ENCODE measurements at places on chromosomes 7 and 10.
A peak's percentile ranks its signal among the peaks of the same experiment; 100 is the strongest.

- DNase-seq: no peak
Measured at GRCh38 chr10:112584276-112584675, 137.3 kb downstream of the VTI1A start.

- DNase-seq: no peak
Measured at GRCh38 chr10:70771311-70772194, 13.6 kb downstream of the TBATA start.

GRCh38 chr10:96495544-96495943 lies 18.2 kb downstream of the TLL2 start:
- no peak for DNase-seq

DNA sequence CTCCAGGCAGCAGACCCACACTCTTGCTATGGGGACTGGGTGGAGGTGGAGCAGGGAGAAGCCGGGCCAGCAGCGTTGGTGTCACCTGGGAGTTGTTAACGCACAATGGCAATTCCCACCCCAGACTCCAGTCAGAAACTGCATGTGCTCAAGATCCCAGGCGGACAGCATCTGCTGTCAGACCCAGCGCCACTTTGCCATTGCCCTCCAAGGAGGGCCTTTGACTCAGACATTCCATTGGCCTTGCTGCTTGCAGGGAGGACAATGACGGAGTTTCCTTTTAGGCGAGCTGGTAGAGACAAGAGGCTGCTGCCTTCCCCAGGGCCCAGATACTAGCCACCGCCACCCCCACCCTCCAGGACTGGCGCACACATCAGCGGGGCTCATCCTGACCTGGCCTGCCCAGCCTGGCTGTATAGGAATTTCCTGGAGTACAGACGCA lies 34.5 kb downstream of the ZNF775 start:
- no peak for DNase-seq

GRCh38 chr10:117499248-117500105 lies 43.1 kb upstream of the EMX2 start:
- no peak for DNase-seq

GRCh38 chr7:36515847-36516246 lies 126.2 kb downstream of the ANLN start:
- no peak for DNase-seq

DNA sequence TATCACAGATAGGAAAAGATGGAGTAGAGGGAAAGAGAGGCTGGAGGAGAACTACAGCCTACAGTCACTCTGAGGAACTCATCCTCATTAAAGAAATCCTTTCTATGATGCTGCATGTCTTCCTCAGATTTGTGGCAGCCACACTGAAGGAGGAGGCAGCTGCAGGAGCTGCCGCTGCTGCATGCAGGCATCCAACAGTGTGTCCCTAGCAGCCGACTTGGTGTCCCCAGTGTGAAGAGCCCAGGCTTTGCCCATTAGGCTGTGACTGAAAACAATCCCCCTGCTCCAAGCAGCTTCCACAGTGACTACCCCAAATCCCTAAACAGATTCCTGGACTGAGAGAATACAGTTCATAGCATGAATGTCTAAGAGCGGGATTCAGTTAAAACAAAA lies 23.1 kb downstream of the SKIDA1 start:
- DNase-seq: no peak

GRCh38 chr7:82172881-82173280 lies 270.7 kb downstream of the CACNA2D1 start:
- DNase-seq: no peak

GRCh38 chr7:116554436-116554835 lies 29.6 kb downstream of the CAV1 start:
- DNase-seq: no peak

- DNase-seq: no peak
Measured at GRCh38 chr10:127912607-127913367, 5.9 kb downstream of the PTPRE start.

DNA sequence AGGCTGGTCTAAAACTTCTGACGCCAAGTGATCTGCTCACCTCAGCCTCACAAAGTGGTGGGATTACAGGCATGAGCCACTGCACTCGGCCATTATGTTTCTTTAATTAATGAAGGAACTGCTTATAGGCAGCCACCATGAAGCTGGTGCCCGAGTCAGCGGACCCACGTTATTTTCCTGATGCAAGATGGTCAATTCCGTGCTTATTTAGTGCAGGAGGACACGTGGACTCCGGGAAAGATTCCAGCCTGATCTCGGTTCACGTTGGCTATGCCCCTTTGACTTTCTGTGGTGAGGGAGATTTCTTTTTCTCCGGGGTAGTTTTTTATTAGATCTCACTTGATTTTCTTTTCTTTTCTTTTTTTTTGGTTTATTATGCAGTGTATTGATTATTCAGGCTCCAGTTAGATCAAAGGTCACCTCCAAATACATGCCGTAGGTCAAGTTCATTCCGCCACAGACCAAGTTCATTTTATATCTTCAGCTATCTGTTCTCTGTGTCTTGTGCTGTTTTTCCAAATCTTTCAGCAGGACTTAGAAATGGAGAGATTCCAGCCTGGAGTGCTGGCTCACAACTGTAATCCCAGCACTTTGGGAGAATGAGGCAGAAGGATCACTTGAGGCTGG lies 8.3 kb downstream of the CAMK1D start:
- peak; percentile 28 for DNase-seq

DNA sequence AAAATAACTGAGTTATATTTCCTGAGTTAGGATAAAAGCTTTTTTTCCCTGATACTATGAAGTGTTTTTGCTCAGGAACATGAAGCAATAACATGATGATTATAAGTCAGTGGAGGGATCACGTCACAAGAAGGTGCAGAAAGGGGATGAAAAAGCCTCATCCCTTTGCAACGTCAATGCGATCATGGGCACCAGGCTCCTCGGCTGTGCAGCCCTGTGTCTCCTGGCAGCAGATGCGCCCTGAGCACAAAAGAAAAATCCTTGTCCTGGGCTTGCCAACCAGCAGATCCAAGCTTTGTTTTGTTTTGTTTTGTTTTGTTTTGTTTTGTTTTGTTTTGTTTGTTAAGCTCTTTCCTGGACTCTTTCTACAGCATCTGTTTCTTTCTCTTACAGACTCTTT lies 103.5 kb upstream of the PRSS1 start:
- DNase-seq: peak; percentile 61

DNA sequence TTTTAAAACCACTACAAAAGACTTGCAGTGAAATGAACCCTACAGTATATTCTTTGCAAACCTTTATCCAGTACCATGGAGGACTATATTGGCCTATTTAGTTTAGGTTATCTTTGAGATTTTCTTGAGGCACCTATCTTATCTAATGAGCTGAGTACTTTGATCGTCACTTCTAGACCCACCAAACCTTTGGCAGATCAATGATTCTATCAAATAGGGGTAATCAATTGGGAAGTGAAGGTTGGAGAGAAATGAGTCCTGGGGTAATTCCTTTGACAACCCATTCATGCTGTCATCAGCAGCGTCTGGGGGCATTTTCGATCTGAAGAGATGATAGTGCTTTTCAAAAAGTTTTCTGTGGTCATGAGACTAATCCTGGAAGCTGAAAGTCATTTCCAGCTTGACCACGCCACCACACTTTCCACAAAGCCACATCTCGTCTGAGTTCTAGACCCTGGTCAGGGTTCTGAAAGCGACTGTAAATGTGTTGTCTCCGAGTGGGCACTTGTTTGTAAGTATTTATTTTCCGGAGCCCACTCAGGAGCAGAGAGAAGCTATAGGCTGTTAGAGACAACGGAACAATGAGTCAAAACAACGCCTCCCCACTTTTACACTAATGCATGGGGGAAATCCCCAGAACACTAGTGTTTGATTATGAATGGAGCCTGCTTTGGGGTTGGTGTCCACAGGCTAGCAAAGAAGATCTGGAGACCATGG lies 4.8 kb downstream of the EGR2 start:
- DNase-seq: no peak

- DNase-seq: no peak
Measured at GRCh38 chr7:157153260-157153659, 14.5 kb downstream of the UBE3C start.

DNA sequence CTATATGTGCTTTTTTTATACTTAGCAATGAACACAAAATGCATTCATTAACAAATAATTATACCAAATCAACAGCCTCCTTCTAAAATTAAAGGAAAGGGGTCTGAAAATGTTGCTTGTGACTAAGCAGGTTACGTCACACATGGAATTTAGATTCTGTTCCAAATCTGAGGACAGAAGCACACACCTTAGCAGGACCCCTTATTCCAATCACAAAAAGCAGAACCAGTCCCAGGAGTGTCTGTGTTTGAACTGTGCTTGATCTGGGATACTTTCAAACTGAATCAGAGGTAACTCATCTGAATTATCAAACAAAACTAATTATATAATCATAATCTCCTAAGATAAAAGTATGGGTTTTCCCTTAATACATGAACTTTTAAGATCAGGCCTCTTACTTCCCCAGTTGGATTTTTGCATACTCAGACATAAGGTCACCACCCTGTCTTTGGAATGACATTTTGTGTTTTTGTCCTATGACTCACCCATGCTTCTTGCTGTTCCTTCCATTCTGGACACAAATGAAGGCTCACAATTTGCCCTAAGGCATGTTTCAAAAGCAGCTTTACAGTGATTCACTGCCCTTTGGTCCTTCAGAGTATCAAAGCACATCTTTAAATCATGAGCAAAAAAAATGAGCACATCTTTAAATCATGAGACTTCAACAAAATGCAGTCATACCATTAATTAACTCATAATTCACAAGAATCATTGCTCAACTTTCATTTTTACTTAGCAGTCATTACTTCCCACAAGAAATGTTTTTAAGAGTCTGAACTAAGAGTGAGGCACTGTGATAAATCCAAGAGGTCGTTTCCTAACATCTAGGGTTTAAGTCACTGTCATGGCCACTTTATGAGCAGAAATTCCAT lies 35.5 kb downstream of the SEMA3C start:
- no peak for DNase-seq

GRCh38 chr10:110436554-110437350 lies 61.0 kb upstream of the DUSP5 start:
- no peak for DNase-seq

- DNase-seq: peak; percentile 53
Measured at GRCh38 chr10:70379581-70380176, 2.7 kb downstream of the LRRC20 start.

- DNase-seq: no peak
Measured at GRCh38 chr10:43264344-43264964, 2.4 kb downstream of the RASGEF1A start.

DNA sequence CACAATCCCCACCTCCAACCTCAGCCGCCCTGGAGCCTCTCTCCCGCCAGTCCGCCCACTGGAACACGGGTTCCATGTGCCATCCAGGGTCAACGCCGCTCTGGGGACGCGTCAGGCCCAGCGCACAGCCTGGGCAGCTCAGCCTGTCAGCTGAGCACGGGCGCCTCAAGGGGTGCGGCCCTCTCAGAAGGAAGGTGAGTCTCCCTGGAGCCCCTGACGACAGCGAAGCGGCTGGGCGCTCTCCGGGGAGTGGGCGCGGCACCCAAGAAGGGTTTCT lies 1.2 kb upstream of the SLC18A3 start:
- DNase-seq: no peak

- no peak for DNase-seq
Measured at GRCh38 chr10:43041422-43042342, 35.2 kb upstream of the RET start.

DNA sequence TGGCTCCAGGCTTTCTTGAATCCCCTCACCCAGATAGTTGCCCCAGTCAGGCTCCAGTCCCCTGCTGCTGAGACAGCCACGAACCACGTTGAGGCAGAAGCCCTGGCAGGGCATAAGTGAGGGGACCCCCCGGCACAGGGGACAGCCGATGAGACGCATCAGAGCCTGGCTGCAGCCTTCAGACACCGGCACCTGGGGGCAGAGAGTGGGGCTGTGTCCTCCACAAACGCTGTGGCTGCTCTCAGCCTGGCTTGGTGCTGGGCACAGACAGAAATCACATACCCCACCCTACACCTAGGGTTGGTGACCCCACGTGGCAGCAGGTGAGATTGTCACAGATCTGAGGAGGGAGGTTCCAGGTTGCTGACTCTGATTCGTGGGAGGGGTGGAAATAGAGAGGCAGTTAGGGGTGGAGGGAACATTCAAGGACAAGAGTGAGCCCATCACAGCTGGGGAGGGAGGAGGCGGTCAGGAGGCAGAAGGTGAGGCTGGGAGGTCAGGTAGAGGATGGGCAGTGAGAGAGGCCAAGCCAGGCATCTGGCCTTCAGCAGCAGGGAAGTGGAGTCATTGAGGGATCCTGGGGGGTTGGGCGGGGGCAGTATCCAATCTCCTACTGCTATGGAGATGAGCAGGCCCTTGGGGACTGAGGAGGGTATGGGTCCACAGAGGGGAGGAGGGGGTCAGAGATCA lies 3.2 kb downstream of the GPC2 start:
- no peak for DNase-seq

GRCh38 chr10:21336476-21337170 lies 188.9 kb downstream of the SKIDA1 start:
- peak; percentile 37 for DNase-seq

DNA sequence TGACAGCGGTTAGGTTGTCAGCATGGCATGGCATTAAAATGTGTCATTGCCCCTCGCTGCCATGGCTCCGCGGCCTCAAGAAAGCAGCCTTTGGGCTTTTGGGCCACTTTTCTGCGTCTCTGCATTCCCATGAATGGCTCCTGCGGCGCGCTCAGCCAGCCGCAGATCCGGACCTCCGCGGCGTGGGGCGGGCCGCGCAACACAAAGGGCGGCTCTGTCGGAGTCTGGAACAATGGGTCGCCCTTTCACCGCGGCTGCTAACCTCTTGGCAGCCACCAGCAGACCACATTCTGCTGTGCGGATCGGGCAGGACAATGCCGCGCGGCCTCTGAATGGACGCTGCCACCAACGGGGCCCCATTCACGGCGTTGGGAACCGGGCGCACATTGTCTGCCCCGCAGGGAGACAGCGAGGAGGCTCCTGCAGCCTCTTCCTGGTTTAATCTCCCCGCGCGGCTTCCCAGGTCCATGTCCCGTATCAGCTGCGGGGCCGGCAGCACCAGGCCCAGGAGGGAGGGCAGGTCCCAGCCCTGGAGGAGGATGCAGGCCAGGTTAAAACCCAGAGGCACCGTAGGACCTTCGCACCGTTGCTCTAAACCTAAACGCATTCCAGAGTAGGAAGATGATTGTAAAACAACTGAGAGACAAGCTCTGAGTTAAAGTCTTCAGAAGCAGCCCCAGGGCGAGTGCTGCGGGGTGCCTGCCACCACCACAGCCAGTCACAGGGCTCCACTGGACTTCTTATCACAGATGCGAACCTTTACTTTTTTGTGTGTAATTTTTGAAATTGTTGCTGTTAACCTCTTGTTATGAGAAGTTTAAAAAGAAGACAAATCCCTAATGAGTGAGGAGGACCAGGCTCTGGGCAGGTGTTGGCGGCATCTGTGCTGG lies 71.6 kb downstream of the NKX6-2 start:
- no peak for DNase-seq

- DNase-seq: no peak
Measured at GRCh38 chr7:117250801-117251200, 72.1 kb downstream of the WNT2 start.

- DNase-seq: no peak
Measured at GRCh38 chr7:5630670-5631069, 150.8 kb downstream of the RNF216 start.

- DNase-seq: no peak
Measured at GRCh38 chr7:112908086-112908485, 117.9 kb upstream of the TMEM168 start.

DNA sequence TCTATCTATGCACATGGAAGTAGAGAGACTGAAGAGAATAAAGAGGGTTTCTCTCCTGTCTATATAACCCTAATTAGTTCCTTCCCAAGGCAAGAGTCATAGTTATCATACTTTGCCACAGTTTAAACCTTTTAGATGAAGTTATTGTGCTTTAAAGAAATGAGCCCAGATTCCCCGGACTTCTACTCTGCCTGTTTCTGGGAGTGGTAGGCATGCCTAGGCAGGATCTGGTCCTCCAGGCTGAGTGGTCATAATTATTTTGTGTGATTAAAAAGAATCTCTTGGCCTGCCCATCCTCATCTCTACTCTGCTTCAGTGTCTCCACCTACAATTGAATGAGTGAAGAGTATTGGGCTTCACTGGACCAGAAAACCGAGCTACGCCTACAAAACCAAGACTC lies 179.2 kb downstream of the IMMP2L start:
- no peak for DNase-seq

Measured in cerebellar cortex (tissue), 1 donor.